ENCODE measurements at places on chromosomes 5 and 9. TPM values are rescaled to one million over a fixed set of nuclear protein-coding genes. Genes with fewer than 3 reads are reported as not detected.

- no peak for DNase-seq
Observed at GRCh38 chr5:130206686-130207085, 302.4 kb downstream of the CHSY3 start.

Gene SPATA9
- 1.6 TPM for polyA plus RNA-seq

- peak; percentile 65 for DNase-seq
Observed at GRCh38 chr5:97231025-97231636, 48.1 kb upstream of the RIOK2 start.

DNA sequence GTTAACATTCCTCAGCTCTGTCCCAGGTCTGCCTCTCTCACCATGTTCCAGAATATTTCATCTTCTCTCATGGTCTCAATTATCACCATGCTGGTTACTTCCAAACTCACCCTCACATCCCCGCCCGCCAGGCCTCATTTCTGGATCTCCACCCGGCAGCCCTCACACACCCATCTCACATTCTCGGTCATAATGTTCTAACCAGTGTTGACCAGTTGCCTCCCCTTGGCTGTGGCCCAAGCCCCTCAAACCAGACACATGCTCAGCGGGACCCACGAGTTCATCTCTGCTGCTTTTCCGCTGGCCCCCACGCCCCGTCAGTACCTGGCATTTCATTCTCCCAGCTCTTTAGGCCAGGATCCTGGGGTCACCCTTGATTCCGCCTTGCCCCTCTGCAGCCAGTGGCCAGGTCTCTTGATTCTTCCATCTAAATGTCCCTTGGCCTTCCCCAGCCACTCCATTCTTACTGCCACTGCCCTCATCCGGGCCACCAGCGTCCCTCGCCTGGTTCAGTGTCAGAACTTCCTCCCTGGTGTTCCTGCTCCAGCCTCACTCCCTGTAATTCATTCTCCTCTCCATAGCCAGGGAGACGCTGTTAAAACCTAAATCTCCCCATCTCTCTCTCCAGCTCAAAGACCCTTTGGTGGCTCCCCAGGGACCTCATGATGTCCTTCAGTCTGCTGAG, 141.7 kb downstream of the MVB12B start:
- DNase-seq: no peak

DNA sequence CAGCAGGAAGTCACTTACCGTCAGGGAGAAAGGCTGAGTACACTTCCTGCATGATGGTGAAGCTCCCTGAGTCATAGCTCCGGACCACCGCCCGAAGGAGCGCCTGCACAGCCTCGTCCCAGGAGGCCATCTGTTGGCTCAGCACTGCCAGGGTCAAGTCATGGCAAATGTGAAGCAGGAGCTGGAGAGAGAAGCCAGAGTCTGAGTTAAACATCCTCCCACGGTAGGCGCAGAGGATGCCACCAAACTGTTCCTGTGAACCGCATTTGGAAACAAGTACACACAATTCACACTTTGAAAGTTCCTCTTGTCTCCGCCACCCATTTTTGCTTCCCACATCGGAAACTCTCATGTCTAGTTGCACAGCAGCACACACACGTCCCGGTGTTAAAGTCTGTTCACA, 33.9 kb downstream of the CNOT8 start:
- no peak for DNase-seq

GRCh38 chr5:169098331-169099121, 202.4 kb downstream of the SLIT3 start:
- DNase-seq: no peak

Measured in left renal pelvis (tissue), 4 donors.